Hindlimb muscle (tissue), 1 donor: ENCODE measurements at places on chromosomes 2 and 18.

DNA sequence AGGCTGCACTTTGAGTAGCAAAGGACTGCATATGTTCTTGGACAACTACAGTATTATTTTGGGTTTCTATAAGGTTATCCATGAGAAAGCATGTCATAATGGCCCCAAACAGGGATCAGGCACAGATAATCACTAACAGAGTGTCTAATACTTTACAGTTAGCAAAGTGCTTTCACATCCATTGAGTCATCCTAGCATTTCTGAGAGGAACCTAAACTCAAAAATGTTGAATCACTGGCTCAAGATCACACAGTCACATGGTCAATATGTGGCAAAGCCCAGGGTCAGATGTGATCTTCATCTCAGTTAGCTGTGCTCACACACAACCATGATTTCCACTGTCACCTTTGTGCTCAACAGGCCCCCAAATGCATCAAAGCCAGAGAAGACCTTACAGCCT is 156.1 kb upstream of the VRK2 start:
- DNase-seq: no peak

DNA sequence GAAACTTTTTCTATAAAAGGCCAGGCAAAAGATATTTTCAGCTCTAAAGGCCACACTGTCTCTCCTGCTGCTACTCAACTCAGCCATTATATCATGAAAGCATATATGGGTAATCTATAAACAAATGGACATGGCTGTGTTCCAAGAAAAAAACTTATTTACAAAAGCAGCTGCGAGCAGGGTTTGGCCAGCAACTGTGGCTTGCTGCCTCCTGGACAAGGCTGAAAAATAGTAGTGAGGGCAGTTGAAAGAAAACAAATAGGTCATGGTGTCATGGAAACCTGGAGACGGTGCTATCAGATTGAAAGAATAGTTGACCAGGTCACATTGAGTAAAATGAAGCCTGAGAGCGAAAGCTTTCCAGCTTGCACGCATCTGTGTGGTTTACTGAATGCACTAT is 89.2 kb upstream of the LRATD1 start:
- peak; percentile 10 for DNase-seq

DNA sequence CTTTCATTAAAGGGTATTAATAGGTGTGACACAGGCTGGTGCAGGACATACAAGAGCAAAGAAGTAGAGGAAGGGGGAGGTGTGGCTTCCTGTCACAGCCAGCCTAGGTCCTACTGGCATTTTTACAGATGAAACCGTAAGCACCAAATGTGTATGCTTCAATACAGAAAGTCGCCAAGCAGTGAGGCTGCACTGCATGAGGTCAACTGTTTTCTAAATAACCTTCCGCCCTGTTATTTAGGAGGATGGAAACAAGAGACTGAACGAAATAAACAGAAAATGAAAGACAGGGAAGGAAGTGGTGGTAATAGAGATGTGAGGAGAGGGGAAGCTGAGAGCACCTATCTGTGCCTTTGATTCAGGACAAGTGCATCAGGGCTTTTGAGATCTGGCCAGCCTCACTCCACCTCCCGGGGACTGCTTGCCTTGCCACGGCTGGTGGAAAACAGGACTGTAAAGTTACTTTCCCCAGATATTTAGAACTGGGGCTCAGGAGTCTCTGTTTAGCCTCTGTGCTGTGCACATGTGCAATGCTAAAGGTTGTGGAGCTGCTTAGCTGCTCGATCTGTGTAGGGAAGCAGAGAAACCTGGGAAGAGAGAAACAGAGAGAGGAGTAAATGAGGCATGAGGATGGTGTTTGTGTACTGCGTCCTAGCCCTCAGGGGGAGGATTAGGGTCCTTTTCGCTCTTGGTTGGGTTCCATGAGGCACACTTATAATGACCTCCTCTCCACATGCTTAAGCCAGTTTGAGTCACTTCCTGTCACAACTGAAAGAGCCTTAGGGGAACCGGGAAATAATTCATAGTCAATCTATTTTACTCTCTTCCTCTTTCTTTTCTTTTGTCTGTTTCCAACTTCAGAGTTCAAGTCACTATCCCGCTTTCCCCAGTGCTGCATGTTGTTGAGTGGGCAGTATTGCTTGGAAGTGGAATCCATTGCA is 62.3 kb upstream of the BOD1L2 start:
- no peak for DNase-seq

DNA sequence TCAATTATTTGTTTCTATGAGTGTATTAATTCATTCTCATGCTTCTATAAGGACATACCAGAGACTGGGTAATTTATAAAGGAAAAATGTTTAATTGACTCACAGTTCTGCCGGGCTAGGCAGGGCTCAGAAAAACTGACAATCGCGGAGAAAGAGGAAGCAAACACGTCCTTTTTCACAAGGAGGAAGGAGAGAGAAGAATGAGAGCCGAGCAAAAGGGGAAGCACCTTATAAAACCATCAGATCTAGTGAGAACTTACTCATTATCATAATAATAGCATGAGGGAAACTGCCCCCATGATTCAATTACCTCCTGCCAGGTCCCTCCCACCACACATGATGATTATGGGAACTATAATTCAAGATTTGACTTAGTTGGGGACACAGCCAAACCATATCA is 294.0 kb downstream of the DSC3 start:
- no peak for DNase-seq

- DNase-seq: no peak
Measured at GRCh38 chr2:99615247-99615771, 125.5 kb upstream of the REV1 start.

DNA sequence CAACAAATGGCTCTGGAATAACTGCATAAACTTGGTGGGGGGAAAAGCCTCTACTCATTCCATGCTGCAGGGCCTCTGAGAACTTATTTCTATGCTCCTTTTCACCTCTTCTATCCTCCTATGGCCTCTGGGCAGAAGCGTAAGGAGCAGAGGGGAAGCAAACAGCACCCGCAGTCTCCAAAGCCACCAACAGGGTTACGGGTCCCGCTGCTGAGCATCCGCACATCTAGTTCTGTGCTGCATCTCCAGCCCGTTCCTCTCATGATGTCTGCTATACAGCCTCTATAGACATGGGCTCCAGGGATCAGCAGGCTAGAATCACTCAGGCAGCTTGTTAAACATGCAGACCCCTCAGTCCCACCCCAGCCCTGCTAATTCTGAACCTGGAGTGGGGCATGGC is 25.9 kb downstream of the PSTPIP2 start:
- DNase-seq: no peak

DNA sequence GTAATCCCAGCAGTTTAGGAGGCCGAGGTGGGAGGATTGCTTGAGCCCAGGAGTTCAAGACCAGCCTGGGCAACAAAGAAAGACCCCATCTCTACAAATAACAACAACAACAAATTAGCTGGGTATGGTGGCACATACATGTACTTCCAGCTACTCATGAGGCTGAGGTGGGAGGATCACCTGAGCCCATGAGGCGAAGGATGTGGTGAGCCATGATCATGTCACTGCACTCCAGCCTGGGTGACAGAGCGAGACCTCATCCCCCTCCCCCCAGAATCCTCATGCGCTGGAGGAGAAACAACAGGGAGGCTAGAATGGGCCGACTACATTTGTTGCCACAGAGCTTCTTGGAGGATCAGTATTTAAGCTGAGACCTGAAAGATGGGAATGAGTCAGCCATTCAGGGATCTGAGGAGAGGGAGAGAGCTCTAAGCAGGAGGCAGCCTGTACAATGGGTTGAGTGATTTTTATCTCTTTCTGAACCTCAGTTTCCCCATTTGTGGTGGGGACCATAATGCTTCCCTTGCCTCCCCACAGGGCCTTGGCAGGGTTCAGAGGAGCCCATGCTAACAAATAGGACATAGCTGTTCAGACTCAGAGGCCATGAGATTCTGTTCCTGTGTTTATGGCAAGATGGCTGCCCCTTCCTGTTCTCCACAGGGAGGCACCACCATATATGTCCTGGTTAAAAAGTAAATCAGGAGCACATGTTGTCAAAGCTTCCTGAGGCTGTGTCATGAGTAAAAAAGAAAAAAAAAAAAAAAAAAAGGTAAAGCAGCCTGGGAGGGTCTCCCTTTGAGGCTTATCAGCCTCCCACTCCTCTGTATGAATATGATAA is 131.4 kb upstream of the HAAO start:
- no peak for DNase-seq

- no peak for DNase-seq
Measured at GRCh38 chr2:84942964-84943421, 28.0 kb upstream of the KCMF1 start.

DNA sequence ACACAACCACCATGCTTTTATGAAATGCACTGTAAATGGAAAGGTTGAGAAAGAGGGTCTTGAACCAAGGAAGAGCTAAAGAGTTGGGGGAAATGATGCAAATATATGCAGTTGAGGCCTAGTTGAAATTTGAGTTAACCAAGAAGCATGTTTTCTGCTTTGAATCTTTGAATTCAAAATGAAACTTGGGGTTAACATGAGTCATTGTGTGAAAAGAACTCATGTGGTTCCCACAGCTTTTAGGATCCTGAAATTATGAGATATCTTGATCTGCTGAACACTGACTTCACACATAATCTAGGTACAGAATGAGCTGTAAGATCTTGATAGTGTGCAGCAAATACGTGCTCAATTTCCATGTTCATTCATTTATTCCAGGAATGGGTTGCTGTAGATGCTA is 422.9 kb upstream of the TRIB2 start:
- DNase-seq: no peak

GRCh38 chr2:217573571-217573970 is 429.2 kb downstream of the TNS1 start:
- DNase-seq: no peak

DNA sequence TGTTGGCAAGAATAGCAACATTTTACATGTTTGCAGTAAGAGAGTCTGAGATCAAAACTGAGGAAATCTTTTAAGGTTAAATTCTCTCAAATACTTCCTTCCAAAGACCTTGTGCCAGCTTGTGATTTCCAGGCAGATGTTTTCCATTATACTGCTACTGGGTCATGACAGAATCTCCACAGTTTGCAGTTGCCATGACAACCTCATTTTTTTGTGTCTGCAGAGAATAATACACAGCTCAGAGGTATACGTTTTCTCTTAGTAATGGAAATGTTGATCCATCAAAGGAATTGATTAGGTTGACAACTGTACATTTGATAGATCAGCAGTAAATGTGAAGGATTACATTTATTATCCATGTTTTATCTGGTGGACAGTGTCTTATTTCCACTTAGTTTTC is 29.1 kb upstream of the CSRNP3 start:
- DNase-seq: peak; percentile 81

DNA sequence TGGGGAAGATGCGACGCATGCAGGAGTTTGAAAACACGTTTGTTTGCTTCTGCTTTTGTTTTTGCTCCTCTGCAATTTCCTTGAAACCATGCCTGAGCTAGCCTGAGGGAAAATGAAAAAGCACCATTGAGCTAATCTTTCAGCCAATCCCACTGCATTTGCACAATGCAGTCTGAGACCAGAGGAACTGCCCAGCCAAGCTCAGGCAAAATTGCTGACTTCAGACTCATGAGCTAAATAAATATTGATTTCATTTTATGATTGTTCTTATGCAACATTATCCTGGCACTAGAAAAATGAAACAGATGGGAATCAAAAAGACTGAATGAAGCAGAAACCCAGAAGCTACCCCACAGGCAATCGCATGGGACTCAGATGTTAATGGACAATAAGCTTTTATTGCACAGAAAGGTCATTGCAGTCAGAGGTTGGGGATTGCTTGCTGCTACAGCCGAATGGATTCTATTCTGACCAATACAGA is 37.0 kb downstream of the TPRKB start:
- DNase-seq: no peak

DNA sequence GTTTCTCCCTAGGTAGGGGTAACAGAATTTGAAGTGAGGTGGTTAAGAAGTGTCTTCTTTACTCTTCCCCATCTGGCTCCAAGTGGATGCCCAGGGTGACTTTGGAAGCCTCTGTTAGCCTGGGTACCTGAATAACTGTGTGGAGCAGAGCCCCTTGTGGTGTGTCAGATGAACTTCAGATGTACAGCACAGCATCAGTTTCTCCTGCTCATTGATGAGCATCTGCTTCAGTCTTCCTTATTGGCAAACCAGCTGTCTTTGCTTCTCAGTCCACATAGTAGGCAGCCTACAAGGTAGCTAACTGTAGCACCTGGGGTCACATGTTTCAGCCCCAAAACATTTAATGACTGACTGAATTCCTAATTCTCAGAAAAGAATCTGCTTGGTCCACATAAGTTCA is 56.2 kb upstream of the ATP8B1 start:
- no peak for DNase-seq

- DNase-seq: peak; percentile 34
Measured at GRCh38 chr2:23135481-23136100, 249.4 kb upstream of the KLHL29 start.

GRCh38 chr2:190207930-190208329 is 111.7 kb downstream of the HIBCH start:
- no peak for DNase-seq

DNA sequence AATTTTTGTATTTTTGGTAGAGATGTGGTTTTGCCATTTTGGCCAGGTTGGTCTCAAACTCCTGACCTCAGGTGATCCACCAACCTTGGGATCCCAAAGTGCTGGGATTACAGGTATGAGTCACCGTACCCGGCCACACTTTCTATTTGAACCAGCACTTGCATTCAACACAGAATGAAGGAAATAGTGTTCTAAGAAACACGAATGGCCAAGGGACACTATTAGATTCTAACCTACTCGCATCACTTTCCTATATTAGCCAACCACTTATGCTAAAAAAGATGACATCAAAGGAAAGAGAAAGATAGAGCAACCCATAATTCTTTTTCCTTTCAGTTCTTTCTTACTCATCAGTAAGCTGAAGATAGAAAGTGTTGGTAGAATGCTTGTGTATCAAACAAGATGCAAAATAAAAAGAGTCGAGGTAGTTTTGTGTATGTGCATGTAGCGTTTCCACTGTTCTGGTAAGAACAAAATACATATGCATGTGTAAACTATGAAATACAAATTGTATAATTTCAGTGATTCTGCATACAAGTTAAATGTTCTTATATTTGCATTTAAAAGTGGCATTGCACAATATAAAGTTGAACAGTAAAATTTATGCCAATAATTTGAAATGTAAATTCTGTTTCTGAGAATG is 247.6 kb downstream of the CDCA7 start:
- DNase-seq: no peak

GRCh38 chr2:235939471-235939870 is 228.7 kb downstream of the GBX2 start:
- DNase-seq: no peak

- DNase-seq: no peak
Measured at GRCh38 chr2:64672708-64673107, 19.0 kb upstream of the SERTAD2 start.

DNA sequence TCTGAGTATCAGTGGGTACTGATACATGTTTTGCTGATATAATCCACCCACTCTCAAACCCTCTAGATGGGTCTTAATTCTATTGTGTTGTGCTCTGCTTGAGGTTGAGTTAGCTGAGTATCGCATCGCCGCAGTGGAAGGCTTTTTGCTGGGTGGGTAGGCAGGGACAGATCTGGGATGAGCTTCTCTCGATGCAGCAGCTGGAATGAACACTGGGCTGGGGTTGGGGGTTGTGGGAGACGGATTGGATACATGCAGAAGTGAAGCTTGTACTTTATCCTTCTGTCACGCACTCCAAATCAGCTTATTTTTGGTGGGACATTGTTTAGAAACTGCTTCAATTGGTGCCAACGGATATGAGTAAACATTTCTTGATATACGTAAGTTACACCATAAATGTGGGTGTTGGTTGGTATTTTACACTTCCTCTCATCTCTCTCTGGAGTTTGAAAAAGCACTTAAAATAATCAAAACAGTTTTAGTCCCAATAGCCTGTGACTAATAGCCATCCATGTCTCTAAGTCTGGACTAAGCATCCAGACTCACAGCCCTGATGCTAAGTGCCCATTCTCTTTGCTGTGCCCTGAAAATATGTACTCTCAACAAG is 107.1 kb downstream of the POLE4 start:
- no peak for DNase-seq
